ENCODE measurements at places on chromosomes 3 and 15.
A peak's percentile ranks its signal among the peaks of the same experiment; 100 is the strongest.

DNA sequence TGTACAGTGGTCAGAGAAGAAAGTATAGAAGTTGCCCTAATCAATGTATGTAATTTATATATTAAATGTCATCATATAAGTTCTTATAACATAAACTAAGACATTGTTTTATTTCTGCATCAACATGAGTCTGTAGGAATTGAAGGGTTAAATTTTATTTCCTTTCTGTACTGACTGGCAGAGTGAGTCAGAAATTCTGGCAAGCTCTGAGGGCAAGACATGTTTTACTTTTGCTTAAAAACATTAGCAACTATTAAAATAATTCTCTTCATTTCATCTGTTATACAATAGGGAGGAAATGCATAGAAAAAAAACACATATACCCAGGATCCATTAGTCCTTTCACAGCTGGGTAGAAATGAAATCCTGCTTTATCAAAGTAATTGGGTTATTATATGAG is 171.4 kb upstream of the ALCAM start:
- DNase-seq: no peak

- no peak for DNase-seq
Measured at GRCh38 chr3:59580499-59580898, 530.7 kb upstream of the CFAP20DC start.

- peak; percentile 47 for DNase-seq
Measured at GRCh38 chr3:10164546-10165393, at the start of gene IRAK2. Gene IRAK2 (plus strand): TSS chr3:10164919. CDS start chr3:10164955, 36 bp downstream.

- DNase-seq: no peak
Measured at GRCh38 chr15:99435113-99435695, 130.6 kb upstream of the MEF2A start.

GRCh38 chr15:55588070-55588814 is at the start of gene PYGO1:
Gene PYGO1 (minus strand): TSS chr15:55588345. CDS start chr15:55587883, 462 bp downstream.
- peak; percentile 62 for DNase-seq

DNA sequence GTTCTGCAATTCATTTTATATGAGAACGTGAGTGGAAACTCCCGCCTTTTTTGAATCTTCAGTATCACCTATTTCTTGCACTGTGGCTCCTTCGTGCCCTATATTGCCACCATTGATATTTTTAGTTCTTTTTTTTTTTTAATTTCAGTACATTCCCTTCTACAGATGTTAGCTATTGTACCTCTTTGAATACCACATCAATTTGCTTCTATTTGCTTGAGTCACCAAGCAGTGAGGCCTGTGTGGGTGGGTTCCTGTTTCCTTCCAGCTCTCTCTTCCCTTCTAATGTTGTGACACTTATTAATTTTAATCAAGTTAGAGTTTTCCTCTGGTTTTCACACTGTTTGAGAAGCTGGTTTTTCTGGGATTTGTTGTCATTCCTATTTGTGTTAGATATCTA is 8.7 kb downstream of the HACD2 start:
- no peak for DNase-seq

DNA sequence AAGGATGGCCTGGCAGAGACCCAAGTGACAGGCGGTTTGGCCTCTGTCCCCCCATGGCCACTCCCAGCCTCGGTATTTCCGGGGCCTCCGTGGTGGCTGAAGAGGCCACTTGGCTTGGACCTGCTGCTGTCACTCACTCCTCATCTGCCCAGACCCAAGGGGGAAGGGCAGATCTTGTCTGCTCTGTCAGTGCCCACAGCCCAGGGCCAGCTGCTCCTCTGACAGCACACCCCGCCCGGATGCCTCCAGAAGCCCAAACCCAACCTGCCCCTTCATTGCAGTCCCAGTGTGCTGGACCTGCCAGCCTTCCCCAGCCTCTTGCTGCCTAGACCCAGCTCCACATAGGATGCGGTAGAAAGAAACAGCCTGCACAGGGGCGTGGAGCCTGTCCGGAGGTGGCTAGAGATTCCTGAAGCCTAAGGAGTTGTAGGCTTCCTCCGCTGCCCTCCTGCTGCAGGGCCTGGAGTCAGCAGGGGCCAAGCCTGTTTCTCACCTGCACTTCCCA is 52.0 kb downstream of the MAGEF1 start:
- DNase-seq: no peak

- DNase-seq: no peak
Measured at GRCh38 chr3:7423036-7423435, 562.1 kb downstream of the GRM7 start.

- DNase-seq: no peak
Measured at GRCh38 chr3:6631376-6631775, 229.5 kb upstream of the GRM7 start.

DNA sequence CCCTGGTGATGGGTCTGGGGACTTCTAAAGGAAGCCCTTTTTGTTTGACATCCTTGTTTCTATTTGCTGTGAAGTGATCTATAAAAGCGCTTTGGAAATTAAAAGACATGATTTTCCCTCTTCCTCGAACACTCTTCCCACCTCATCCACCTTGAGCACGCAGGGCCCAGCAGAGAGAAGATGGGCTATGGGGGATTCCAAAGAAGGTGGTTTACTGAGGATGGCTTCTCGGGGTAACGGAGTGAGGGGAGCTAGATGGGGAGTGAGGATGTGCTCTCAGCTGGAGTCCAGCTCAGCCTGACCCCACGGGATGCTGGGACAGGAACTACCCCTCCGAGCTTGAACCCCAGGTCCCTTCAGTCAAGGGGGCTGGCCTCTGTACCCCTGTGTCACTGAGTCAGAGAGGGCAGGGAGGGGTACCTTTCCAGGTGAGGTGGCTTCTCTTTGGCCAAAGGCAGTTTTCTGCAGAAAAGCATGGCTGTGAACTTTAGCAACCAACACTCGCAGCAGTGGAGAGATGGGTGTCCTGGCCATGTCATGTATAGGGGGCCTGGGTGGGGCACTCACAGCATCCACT is 180.7 kb upstream of the SMAD3 start:
- no peak for DNase-seq

GRCh38 chr15:25670621-25671020 is 192.5 kb downstream of the ATP10A start:
- no peak for DNase-seq

DNA sequence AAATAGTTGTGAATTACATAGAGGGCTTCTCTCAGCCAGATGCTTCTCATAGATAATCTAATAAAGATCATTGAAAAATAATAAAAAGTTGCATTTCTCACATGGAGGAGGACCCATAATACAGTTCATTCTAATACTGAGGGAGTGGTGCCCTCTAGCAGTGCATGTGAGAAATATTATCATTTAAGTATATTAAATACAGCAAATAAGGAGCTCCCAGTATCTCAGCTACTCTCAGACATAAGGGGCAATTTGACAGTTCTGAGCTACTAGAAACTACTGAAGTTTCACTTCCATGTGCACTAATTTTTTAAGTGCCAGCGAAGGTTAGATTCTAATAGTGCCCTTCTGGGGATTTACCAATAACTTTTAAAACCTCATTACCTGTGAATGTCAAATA is 188.3 kb downstream of the IL5RA start:
- peak; percentile 63 for DNase-seq

DNA sequence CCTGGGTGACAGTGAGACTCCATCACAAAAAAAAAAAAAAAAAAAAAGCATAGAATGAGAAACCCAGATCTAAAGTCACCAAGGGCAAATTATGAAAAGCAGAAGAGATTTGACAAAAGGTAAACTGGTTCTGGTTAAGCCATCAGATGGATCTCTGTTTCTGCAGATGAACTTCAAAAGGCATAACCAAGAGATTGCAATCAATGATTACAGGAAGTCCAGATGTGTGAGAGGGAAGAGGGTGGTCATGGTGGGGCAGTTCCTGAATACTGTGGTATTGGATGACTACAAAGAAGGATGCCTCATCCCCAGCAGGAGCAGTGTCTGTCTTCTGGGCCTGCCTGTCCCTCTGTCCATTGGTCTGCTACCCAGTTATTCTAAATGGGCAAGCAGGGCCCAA is 3.8 kb downstream of the P4HTM start:
- no peak for DNase-seq

DNA sequence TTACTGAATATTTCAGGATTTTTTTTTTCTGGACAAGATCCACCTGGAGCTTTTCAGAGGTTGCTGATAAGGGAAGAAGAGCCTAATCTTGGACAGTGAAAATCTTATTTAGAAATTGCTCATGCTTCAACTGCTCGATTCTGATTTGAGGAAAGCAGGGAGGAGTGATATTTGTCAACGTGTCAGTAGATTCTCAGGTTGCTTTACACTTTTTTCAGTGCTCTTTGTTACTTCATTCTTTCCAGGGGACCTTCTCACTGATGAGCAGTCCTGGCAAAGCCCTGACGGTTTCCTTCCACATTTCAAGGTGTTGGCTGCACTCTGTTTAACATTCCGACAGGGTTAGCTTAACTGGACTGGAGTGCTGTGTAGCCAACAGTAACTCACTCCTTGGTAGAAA is 24.1 kb upstream of the RARB start:
- no peak for DNase-seq

GRCh38 chr15:100332231-100332630 is 9.5 kb downstream of the ADAMTS17 start:
- DNase-seq: no peak

DNA sequence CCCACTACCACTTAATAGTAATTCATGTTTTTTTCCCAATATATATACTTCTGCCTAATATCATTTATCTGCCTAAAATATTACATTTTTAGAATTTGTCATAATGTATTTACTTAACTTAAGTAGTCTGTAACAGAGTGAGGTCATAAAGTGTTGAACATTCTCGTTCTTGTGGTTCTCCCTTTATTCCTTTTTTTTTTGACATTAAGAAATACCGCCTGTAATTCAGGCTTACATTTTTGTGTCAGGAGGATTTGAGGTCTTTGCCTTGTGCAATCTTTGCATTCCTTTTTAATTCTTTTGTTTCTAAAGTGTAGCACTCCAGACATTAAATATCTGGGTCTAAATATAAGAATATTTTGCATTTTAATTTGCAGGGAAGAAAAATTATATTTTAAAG is 315.4 kb downstream of the PTPRG start:
- DNase-seq: no peak

DNA sequence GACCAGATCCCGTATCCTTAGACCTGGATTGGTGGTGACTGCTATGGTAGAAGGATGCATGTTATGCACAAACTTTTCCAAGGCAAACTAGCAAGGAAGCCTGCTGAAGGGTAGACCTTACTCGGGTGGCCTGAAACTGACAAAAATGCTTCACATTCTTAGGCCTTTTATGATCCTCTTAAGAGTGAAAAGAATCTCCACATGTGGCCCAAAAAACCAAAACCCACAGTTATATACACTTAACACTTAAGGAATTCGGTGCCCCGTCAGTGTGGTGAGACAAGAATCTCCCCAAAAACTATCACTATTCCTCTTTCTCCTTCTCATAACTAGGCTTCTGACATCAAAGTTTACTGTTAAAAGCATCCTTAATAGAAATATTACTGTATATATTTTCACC is 130.1 kb upstream of the SOX2 start:
- no peak for DNase-seq

DNA sequence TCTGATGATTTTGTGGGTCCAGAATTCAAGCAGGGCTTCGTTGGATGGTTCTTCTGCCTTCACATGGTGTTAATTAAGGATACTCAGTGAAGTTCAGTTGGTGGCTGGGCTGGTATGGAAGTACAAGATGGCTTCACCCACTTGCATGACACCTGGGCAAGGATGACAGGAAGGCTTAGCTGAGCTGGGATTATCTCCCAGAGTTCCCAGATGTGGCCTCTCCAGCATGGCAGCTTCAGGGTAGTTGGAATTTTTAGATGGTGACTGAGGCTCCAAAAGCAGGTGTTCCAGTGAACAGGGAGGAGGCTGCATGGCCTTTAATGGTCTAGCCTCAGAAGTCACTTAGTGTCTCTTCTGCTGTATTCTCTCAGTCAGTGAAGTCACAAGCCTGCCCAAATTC is 135.5 kb downstream of the THRB start:
- no peak for DNase-seq

DNA sequence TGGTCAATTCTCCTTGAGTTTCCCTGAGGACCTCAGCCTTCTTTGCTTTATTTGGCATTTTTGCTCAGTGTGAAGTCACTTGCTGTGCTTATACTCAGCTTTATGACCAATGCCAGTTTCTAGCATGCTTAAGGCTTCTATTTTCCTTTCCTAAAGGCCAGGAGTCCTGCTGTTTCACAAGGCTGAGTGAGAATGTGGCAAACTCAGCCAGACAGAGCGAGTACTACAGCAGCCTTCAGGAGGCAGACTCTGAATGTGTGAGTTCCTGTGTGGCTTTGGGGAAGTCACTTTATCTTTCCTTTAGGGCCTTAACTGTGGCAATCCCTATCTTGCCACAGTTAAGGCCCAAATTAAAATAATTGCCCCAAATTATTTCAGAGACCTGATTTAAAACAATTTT is 213.2 kb upstream of the MRPL3 start:
- DNase-seq: no peak
